Dermis microvascular lymphatic vessel endothelial cell (primary cell): ENCODE measurements at places on chromosomes 1 and 21.
A peak's percentile ranks its signal among the peaks of the same experiment; 100 is the strongest.

DNA sequence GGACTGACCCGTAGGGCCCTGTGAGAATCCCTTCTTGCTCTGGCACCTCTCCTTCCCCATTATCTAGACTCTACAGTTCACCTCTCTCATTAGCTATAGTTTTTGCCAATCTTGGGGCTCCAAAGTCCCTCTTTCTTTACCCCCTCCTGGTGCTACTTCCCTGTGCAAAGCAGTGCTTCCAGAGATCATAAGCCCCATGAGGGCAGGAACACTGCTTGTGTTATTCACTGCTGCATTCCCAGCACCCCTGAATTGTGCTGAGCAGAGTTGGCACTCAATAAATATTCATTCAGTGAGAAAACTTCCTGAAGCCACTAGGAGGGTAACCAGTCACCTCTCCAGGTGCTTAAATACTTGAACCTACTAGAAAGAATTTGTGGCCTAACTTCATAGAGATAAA, 2.1 kb upstream of the H3-3A start:
- DNase-seq, result no peak

DNA sequence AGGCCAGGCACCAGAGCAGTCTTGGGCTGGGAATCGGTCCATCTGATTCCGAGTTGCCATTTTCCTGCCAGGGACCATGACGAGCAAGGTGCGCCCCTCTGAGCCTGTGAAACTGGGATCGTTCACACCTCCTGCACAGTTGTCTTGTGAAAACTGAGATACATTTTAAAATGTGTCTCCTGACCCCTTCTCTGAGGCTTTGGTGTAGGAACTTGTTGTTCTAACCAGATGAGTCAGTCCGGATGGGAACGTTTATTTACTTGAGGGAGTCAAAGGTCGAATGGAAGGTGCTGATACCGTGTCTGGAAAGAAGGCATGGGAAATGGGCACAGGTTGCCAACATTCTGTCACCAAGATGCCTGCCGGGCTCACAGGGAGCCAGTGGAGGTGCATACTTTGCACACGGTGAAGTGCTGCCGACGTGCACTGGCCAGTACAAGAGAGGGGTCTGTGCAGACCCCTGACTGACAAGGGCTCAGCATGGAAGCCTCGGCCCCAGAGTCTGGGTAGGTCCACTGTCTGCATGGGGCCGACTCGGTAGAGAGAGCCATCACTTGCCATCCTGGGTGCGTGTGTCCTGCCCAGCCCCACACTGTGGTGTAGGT, 7.4 kb upstream of the KCNN3 start:
- DNase-seq, result peak; percentile 83

DNA sequence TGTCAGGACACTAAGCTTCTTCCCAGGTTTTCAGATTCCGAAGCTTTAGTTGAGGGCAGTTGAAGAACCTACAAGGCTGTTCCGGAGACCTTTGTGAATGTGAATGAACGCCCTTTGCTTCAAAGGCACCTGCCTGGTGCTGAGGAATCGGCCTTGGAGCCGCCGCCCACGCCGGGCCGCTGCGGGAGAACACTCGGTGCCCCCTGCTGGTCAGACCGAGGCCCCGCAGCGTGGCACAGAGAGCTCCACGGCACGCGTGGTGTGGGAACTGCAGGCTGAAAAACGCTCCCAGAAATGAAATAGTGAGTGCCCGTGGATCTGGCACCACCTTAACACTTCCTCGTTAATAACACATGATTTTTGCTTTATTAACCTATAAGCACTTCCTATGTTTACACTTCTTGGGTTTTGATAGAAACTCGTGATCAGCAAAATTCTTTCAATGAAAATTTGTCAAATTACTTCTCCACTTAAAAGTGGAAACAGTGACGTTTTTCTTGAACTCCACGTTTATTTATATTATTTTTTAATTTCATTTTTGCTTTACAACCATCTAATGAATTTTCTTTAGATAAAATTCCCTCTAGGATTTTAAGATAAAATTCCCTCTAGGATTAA, 460.6 kb downstream of the DSCAM start:
- no peak for DNase-seq

GRCh38 chr1:202214089-202214843, 20.7 kb downstream of the LGR6 start:
- no peak for DNase-seq

GRCh38 chr1:96130432-96130831, 591.2 kb upstream of the PTBP2 start:
- no peak for DNase-seq

- DNase-seq, result peak; percentile 54
These were observed 27.4 kb downstream of the C1orf116 start for GRCh38 chr1:207004931-207005830.

- DNase-seq, result no peak
These were observed 29.5 kb downstream of the TLCD4 start for GRCh38 chr1:95146637-95147036.

GRCh38 chr21:27953340-27954045, 986.6 kb upstream of the ADAMTS5 start:
- no peak for DNase-seq

DNA sequence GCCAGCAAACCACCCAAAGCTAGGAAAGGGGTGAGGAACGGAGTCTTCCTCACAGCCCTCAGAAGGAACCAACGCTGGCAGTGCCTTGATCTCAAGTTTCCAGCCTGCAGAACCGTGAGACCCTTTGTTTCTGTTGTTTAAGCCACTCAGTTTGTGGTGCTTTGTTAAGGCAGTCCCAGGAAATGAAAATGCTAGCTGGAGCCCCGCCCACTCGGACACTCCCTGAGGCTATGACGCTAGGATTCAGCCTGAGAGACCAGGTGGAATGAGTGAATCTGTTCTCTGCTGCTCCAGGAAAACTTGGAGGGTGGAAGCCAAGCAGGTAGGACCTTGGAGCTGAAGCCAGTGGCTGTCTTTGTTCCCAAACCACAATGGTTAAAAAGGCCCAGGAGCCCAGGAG, 196.5 kb upstream of the POU3F1 start:
- DNase-seq, result no peak

DNA sequence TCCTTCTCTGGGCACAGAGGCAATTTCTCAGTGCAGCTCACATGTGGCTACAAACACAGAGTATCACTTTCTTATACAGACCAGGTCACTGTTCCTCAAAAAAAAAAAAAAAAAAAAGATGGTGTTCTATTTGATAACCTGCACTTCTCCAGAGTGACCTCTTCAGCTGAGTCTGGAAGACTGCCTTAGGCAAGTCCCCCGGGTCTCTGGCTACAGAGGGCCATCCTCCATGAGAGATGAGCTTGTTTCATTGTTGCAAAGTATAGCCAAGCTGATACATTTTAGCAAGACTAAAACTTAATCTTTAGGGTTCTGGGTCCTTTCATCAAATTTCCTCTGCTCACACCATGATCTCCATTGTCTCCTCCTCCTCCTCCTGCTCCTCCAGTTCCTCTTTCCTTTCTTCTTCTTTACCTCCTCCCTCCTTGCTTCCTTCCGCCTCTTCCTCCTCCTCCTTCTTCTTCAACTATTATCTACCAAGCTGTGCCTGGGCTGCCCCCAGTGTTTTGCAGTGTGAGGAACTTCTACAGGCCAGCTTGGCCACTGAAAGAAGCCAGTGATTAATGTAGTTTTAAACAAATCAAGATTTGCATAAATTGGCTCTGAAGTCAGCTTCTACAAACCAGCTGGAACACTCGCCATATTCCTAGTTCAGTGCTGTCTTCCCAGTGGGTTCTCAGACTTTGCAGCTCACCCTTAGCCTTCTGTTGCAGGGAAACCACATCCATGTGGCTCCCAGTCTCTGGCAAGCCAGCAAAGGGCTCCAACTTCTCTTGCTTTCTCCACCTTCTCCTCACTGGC, 139.4 kb downstream of the RUNX1 start:
- DNase-seq, result no peak

GRCh38 chr1:34663031-34663430, 91.8 kb upstream of the GJB5 start:
- DNase-seq, result no peak

DNA sequence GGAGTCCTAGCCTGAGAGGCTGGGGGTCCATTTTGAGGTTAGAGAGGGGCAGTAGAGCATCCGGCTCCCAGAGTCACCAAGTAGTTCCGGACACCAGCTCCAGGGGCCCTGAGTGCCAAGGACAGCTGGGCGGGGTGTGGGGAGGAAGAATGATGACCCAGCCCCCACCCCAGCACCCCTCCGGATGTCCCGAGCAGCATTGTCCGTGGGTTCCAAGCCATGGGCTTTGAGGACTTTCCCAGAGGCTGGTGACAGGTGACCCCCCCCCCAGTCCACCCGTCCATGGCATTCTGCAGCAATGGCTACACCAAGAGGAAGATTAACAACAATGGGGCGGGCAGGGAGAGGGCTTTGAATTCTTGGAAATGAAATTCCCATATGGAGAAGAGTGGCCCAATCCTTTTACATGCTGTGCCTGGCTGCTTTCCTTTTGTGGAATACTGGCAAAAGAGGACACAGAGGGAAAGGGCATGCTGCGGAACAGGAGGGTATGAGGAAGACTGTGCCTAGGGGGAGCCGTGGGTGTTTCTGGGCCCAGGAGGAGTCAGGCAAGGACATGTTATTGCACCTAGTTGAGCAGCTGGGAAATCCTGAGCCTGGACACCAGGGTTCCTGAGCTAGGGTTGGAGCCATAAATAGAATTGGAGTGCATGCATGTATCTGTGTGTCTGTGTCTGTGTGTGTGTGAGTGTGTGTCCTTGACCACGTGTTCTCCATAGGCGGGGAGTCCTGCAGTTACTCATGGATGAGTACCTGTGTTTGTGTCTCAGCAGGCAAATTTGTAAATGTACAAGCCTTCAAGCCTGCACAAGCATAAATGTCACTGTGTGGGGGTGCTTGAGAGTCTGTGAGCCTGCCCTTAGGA, 956 bp downstream of the ATP1A2 start:
- no peak for DNase-seq

DNA sequence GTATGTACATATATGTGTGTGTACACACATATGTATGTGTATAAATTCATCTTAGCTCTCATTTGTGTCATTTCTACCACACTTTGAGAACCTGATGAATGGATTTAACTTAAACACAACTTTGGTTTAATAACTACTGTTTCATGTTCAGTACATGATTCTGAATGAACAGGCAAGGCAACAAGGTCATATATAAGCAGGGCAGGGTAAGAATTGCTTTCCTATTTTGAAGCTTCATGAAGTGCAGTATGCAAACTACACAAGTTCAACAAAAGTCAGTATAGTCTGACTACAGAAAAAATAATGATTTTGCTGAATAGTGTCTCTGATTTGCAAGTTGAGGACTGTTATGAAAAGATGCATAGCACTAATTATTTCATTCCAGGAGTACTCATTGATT, 127.6 kb downstream of the KCNK2 start:
- DNase-seq, result no peak

DNA sequence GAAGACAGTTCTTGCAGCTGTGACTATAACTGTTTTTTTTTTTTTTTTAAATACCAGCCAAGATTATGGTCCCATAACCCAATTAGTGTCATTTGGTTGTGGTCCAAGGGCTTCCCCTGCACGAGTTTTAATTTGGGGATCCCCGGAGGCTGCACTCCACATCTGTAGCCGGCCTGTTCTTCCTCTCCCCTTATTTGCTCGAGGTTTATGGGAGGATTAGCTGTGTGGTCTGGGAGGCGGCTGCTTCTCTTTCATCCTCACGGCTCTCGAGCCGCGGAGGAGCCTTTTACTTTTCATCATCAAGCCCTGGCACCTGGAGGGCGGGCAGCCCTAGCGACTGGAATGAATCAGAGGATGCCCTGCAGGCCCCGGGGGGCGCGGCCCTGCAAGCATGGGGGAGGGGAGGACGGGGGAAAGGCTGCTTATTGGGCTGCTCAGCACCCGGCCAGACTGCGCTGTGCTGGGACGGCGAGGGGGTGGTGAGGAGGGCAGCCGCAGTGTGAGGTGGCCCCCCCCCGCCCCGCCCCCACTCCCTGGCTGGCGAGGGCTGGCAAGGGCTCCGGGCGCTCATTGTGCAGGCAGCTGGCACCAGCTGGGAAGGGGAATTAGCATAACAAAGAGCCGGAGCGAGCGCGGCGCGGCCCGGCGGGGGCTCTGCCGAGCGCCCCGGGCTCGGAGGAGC, 18.5 kb downstream of the SERTAD4 start:
- DNase-seq, result peak; percentile 53

GRCh38 chr1:39882152-39882551, 1.2 kb downstream of the TRIT1 start:
- DNase-seq, result no peak

GRCh38 chr1:156337052-156337887, 822 bp downstream of the CCT3 start:
- no peak for DNase-seq

GRCh38 chr1:201904579-201904978, 15.9 kb downstream of the SHISA4 start:
- DNase-seq, result peak; percentile 67

DNA sequence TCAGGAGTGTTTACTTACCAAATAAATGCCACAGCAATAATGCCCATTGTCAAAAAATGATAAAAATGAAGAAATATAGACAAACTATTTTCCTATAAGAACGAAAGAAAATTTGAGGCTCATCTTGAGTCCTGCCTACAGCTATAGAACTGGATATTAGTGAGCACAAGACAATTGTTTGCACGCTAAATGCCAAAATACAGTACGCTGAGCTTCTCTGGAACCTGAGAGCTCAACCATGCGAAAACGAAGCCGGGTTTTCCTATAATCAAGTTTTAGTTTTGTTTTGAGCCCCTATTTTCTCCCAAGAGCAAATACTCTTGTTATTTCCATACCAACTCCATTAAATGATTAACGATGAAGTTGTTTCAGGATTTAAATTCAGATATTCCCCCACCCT, 42.0 kb upstream of the CCSAP start:
- no peak for DNase-seq
